ENCODE measurements at places on chromosomes 5 and 9. TPM values are rescaled to one million over a fixed set of nuclear protein-coding genes. Genes with fewer than 3 reads are reported as not detected.

The GFRA3 gene
- not detected for total RNA-seq

The ANKRD33B gene
- total RNA-seq = 3.6 TPM

The SLC9A3 gene
- 0.17 TPM for total RNA-seq

The FBXL7 gene
- total RNA-seq = 3.3 TPM

The TEK gene
- 15.6 TPM for total RNA-seq

The NMRK1 gene
- 9.8 TPM for total RNA-seq

The DOCK8 gene
- 0.32 TPM for total RNA-seq

The ANKRD34B gene
- total RNA-seq = not detected

The TTF1 gene
- total RNA-seq = 8.6 TPM

The CDC20B gene
- 0.09 TPM for total RNA-seq

The FBP2 gene
- not detected for total RNA-seq

The TTC1 gene
- 41.3 TPM for total RNA-seq

The SLCO6A1 gene
- not detected for total RNA-seq

The CBY3 gene
- 0.16 TPM for total RNA-seq

The SLC44A1 gene
- 55.2 TPM for total RNA-seq

The NIPAL4 gene
- not detected for total RNA-seq

The EXOSC3 gene
- total RNA-seq = 27.3 TPM

The SLC25A2 gene
- not detected for total RNA-seq

The PHF24 gene
- 0.16 TPM for total RNA-seq
